Left colon (tissue), 2 donors: ENCODE measurements at places on chromosomes 4 and X.

DNA sequence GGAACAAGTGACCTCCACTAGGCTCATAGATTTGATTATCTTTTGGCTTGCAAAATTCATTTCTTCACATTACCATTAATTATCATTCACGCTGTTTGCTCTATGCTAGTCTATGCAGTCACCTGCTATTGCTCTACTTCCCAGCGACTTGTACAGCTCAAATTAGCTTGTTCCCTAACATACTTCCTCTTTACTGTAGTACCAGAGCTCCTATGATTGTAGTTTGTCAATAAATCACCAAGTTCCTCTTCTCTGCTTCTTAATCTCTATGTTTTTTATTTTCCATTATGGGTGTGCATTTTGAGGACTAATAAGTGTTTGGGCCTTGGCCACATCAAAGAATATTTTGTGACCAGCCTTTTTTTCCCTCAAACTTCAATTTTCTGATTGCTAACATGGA lies 6.2 kb upstream of the GSPT2 start:
- no peak for DNase-seq

- DNase-seq: peak; percentile 24
Measured at GRCh38 chr4:111283066-111283677, 660.3 kb upstream of the PITX2 start.

DNA sequence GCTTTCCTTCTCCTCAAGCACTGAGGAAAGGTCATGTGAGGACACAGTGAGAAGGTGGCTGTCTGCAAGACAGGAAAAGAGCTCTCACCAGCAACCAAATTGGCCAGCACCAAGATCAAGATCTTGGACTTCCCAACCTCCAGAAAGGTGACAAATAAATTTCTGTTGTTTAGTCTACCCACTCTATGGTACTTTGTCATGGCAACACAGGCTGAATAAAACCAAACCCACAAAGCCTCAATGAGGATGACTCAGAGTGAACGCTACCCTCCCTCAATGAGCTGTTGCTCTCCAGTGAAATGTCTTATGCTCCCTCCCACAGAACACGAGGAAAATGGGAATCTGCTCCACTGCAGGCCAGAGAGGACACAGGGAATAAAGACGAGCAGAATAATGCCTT lies 244.1 kb downstream of the RAB28 start:
- no peak for DNase-seq

GRCh38 chrX:25034889-25035288 lies 19.1 kb upstream of the ARX start:
- no peak for DNase-seq

- DNase-seq: no peak
Measured at GRCh38 chrX:43096830-43097229, 318.9 kb upstream of the PPP1R2C start.
